ENCODE measurements at places on chromosomes 1 and 21. TPM values are rescaled to one million over a fixed set of nuclear protein-coding genes. Genes with fewer than 3 reads are reported as not detected.

CDC14A gene
- total RNA-seq: 4.5 TPM

CYP4B1 gene
- 7.2 TPM for total RNA-seq

FAM89A gene
- 19.8 TPM for total RNA-seq

CD5L gene
- total RNA-seq: not detected

PCSK9 gene
- not detected for total RNA-seq

MYCBP gene
- total RNA-seq: 14.8 TPM

TAF12 gene
- 19.1 TPM for total RNA-seq

DNA sequence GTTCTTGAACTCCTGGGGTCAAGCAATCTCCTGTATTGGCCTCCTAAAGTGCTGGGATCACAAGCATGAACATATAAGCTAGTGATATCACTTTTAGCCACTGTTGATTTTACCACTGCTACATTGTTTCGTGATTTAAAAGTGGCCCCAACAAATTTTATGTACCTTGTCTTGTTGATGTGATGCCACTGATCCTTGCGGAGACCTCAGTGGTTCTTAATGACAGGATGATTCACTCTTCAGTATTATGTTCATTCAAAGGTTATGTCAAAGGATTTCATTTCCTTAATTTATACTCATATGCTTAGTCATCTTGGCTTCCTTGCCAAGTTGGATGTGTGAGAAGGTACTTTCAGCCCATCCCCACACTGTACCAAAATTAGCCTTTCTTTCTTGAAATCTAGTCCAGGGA lies 12.1 kb downstream of the PRKACB start:
- DNase-seq: no peak

DNA sequence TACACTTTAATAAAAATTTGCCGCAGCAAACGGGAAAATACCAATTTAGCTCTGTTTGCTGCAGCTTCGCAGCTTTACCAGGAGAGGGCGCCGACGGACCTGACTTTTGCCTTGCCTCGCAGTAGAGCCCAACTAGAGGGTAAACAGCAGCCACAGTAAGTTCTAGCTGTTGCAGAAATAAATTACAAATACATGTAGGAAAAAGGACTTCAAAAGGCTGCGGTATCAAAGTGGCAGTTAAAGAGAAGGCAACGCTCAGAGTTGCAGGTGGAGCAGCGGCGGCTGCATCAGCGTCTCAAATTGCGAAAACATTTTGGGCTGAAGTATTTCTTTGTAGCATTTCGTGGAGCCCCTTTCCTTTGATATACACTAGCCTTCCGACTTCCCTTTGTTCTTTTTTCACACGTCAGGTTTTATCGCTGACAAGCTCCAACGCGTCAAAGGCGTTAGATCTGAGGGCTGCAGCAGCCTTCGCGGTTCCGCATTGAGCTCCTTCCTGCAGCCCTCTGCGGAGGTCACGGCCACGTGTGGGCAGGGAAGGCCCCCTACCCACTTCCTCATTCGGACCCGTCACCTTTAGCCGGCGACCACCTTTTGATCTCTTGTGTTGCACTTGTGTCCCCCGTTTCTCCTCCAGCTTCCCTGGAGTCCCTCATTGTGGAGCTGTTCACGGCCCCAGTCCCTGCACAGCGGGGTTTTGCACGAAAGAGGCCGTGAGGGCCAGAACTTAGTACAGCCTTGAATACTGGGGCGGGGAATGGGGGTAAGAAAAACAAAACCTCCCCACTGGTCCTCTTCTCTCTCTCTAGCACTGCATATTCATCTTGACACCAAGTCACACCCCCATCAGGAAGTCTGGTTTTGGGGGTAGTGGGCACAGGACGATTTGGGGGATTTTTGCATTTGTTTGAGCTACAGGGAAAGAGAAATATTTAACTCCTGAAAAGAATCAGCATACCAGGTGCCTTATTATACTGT lies 72.8 kb downstream of the S1PR1 start:
- peak; percentile 53 for DNase-seq

DNA sequence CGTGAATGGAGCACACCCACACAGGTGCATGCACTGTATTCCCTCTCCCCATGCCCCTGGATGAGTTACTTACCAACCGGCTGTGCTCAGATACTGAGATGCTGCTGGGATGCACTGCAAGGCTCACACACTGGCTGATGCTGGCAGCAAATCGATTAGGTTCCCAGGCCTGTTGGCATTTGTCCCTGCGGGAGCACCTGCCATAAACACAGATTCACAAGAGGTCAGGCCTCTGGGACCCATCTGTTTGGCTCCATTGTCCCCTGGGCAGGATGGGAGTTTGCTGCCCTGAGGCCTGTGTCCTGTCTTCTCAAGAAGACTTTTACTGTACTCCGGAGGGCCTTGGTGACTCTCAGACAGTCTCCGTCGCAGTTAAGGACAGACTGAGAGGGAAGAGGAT lies 145.4 kb downstream of the PLXNA2 start:
- no peak for DNase-seq

DNA sequence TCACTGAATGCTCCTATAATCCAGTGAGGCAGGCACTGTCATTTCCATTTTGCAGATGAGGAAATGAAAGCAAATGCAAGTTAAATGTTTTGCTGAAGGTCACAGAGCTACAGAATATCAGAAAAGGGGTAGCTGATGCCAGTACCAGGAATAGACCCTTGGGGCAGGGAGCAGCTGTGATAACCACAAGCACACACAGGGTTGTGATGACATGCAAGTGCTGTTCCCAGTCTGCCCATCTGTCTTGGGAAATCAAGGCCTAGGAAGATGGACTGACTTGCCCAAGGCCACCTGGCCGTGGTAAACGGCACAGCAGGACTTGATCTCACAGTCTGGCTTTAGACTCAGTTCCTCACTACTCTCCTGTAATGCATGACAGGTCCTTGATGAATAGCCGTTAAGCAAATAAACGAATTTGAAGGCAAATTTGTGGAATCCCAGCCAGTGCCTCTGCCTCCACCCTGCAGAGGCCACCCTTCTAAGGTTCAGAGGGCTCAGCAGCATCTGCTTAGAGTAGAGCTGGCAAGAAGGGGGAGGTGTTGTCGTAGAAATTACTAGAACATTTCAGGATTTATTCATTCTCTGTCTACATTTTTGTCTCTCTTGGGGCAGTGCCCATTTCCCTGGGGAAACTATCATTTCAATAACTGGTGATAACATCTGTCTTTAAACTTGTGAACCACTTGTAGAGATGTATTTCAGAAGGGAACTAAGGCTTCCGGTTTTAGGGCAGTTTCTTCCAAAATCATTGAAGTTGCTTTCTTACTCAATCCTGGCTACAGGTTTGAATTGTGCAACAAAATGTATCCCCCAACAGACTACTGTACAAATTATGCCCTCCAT lies 53.2 kb upstream of the MRPS6 start:
- no peak for DNase-seq

- DNase-seq: no peak
Measured at GRCh38 chr1:164518692-164519332, 40.2 kb upstream of the PBX1 start.

GRCh38 chr1:109509176-109510134 lies at the start of gene AMIGO1:
TSS of gene AMIGO1 (minus strand) at chr1:109509727. CDS start at chr1:109508912, 815 bp downstream.
- peak; percentile 78 for DNase-seq

DNA sequence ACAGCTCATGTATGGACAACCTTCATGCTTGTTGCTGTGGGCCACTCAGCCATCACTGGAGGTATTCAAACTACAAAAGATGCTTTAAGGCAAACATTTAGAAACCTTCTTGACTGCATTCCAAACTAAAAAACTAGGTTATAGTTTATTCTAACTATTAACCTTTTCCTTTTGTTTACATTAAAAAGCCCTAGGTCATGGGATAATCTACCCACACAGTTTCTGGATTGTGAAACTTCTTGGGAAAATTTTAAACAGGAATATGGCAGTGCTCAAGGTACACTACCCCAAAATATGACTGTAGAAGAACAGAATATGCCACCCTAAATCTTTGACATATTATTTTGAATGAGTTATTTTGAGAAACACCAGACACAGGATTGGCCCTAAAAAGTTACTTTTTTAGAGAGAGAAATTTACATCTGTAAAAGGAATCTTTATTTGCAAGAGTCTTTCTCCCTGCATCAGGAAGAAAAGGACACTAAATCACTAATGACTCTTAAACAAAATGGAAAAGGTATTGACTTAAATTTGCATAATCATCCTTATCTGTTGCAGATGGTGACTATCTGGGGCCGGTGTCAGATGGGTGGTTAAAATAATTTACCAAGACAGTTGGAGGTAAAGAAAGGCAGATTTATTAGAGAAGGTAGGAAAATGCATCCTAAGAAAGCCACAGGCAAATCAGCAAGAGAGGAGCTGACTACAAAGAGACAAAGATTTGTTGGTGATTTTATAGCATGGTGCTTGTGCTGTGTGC lies 25.1 kb upstream of the NUF2 start:
- DNase-seq: no peak

DNA sequence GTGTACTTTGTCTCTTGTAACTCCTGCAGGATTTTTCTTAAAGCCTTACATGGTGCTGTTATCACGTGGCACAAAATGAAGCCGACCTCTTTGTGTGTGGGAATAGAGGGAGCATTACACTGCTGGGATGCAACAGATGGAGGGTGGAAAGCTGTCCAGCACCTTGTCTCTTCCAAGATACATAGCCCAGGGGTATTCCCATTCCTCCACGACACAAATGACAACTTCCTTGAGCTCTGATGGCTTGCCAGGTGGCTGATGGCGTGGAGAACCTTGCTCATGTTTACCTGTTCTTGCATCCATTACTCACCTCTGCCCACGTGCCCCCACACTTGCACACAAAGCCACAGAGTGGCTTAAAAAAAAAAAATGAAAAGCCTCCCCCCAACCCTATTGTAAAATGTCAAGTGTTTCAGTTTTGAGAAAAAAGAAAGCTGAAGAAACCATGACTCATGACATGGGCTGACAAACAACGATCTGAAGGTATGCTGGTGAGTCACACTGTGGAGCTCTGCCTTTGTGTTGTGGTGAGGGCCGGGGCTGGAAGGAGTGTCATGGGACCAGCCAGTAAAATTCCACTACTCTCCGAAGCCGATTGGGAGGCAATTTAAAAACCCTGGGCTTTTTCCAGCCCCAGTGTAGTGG lies 32.0 kb upstream of the ATP5PO start:
- peak; percentile 82 for DNase-seq

GRCh38 chr1:109910963-109911798 lies 532 bp downstream of the CSF1 start:
- no peak for DNase-seq

DNA sequence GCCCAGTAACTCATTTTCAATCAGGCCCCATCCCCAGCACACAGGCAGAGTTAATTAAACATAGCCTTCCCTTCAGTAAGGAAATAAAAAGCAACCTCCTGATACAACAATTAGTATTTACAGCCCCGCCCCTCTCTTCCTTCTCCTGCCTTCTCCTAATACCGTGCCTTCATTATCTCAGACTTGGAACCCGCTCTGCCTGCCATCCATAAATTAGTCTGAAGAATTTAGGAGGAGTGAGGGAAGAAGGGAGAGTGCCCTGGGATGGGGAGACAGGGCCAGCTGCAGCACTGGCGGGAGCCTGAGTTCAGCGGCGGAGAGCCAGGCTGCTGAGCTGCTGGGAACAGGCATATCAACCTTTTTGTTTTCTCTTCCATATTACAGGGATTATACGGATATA lies 172.8 kb downstream of the ACTL8 start:
- no peak for DNase-seq

GRCh38 chr1:177891809-177892208 lies 78.0 kb downstream of the SEC16B start:
- DNase-seq: no peak

DNA sequence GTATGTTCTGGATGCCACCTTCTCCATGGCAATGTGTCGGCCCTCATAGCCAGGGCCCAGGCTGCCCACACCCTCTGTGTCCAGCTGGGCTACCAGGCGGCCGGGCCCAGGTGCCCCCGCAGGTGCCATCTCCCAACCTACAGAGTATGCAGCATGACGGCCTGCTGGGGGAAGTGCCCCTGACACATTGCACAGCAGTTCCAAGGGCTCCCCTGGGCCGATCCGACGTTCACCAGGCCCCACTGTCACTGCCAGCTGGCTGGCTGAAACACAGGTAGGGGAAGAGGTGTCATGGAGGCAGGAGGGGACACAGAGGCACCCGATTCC lies 5.4 kb downstream of the IGSF8 start:
- DNase-seq: no peak

DNA sequence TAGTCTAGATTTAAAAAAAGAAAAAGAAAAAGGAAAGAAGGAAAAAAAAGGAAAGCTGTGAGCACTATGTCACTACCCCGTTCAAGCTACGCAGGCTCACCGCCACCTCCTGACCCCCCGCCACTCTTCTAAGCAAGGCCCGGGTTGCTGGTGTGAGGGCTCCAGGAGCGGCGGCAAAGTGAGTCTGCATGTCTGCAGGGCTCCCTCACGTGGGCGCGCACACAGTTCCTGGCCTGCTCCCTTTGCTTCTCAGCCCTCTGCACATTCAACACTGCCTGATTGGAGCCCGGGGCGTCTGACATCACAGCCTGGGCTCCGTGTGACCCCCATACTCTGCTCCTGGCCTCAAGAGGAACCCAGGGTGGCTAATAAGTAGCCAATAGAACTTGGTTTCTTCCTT lies 81.4 kb upstream of the TLR5 start:
- no peak for DNase-seq

GRCh38 chr1:165865633-165866340 lies 38.4 kb downstream of the UCK2 start:
- no peak for DNase-seq

All from left cardiac atrium (tissue), 4 donors.